Fibroblast of upper back skin (primary cell): ENCODE measurements at places on chromosomes 16 and 17.

GRCh38 chr16:57846078-57846697 is 43.9 kb upstream of the KIFC3 start:
- no peak for DNase-seq

DNA sequence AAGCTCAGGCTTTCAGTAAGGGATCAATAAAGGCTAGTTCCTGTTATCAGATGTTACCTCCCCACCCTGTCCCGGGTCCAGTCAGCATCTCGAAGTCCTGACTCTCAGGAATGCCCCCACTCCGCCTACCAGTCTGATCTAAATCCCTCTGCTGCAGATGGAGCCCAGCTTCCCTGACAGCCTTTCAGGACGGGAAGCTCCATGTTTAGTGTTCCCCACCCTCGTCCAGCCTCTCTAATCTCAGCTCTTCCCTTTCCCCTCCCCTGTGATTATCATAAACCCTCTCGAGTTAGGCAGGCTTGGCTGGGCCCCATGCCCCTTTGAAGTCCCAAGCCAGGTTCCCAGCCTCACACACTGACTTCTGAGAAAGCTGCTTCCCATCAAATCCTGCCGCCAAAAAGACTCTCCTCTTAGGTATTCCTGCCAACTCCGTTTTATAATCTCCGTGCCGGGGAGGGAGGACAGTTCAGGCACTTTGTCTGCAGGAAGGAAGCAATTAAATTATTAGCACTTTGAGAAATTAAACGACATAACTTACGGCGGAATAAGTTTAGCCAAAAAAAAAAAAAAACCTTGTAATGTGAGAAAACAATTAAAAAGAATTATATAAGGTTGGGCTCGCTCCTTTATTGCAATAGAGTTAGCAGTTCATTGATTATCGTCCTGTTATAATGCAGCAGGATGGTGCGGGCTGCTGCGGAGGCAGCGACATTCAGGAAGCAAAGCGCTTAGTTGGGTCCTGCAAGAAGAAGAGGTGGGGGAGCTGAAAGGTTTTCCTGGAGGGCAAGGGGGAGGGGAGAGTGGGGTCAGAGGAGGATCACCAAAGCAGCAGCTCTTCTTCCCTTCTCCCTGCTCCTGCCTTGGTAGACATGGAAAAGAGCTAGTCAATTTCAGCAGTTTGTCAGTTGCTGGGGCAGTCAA is 16.8 kb upstream of the ETV4 start:
- no peak for DNase-seq

GRCh38 chr17:61058066-61058465 is 341.6 kb upstream of the TBX2 start:
- DNase-seq = no peak

DNA sequence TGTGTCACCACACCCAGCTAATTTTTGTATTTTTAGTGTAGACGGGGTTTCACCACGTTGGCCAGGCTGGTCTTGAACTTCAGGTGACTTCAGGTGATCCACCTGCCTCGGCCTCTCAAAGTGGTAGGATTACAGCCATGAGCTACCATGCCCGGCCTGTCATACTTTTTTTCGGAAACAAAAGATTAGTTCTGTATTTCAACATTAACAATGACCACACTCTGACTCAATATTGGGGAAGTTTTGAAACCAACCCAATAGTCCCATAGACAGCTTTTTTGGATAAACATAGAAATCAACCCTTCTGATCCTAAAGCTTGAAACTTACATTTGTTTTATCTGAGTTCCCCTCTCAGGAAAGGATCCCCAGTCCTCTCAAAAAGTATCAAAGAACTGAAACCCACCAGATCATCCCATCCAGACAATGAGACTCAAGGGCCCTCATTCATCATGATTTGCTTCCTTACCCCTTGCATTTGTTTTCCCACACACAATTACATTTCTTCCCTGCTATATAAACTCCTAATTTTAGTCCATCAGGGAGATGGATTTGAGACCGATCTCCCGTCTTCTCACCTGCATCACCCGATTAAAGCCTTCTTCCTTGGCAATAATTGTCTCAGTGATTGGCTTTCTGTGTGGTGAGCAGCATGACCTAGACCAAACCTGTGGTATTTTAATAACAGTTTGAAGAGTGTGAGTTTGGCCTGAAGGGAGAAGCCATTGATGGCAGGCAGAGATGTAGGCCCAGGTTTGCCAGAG is 7.2 kb upstream of the AGRP start:
- no peak for DNase-seq

GRCh38 chr16:55133654-55134053 is 190.3 kb upstream of the IRX6 start:
- DNase-seq = no peak

DNA sequence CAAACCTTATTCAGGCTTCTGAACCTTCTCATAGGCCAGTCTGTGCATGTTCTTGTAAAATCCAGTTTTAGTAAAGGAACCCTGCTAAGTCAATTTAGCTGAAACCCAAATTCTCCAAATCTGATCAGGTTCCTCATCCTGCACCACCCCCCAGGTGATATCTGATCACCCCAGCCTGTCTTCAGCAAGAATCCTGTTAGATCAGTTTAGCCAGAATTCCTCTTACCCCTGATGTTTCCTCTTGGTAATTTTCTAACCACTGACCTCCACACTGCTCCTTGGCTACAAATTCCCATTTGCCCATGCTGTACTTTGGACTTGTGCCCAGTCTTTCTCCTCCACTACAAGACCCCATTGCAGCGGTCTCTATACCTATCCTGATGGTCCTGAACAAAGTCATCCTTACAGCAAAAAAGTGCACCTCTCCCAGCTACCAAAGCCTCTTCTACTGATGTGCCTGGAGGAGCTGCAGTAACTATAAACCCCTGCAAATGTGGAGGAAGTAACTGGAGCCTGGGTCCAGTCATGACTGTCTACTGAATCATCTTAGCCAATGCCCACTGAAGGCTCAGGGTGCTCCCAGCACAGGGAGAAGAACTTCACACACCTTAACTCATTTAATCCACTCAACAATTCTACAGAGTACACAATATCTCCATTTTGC is 23.8 kb downstream of the TEX14 start:
- DNase-seq = no peak

- DNase-seq = no peak
Observed at GRCh38 chr16:68793401-68793857, 49.9 kb upstream of the TANGO6 start.

DNA sequence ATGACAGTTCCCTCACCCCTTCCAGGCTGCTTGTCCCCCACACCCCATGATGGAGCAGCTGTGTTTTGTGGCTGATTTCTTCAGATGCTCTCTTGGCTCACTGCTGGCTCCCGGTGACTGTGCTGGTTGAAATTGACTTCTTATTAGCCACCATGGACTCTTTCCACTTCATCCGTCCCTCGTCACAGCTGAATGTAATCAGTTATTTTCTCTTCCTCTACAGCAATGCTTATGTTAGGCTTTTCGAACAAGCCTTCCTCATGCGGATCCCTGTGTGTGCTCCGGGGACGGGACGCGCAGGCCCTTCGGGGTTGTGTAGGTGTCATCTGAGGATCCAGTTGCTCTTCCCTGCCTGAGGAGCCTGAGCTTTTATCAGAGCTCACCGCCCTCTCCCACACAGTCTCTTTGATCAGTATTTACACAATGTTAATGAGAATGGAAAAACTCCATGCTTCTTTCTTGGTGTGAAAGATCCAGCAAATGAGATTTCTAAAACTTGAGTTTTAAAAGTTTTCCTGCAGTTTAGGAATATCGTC is 87.5 kb downstream of the RPTOR start:
- DNase-seq = no peak

DNA sequence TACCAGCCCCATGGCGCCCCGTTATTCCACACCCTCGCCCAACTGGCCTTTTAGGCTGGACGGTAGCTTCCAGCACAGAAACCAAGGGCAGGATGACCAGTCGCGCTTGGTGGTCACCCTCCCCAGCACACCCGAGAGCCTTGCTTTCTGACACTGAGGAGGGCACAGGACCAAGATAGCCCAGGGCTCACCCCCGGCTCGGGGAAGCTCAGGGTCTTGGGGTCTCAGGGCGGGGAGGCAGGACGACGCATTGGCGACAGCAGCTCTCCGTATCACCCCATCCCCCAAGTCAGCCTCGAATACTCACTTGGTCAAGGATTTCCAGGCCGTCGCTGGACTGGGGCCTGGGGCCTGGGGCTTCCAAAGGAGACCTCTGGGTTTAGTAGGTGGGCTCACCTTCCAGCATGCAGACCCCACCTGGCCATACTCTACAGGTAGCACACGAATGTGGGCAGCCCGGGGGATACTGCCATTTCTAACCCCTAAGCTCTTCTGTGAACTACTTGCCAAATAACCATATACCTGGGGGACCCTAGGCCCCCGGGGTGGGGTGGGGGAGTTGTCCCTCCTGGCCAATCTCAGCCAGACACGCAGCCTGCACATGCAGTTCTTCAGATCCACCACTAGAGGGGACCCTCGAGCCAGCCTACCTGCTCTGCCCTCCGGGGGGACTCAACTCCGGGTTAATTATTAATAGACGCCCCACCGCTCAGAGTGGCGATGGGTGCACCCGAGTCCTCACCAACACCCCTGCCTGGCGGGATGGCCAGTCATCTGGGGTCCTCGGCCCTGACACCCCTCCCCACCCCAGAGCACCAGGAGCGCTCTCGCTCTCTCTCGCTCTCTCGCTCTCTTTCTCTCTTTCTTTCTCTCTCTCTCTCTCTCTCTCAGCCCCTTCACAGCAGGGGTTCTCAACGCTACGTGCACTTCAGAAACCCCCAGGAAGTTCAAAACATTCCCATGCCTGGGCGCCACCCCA is 30.0 kb downstream of the TBC1D16 start:
- DNase-seq = peak; percentile 42

DNA sequence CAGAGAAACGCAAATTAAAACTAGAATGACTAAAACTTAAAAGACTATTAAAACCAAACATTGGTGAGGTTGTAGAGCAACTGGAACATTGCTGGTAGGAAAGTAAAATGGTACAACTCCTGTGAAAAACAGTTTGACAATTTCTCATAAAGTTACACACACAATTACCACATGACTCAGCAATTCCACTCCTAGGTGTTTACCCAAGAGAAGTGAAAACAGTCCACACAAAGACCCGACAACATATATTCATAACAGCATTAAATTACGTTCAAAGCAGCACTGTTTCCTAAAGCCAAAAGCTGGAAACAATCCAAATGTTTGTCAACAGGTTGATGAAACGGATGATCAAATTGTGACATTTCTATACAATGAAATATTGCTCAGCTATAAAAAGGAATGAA is 26.5 kb upstream of the ALOX12 start:
- DNase-seq = no peak

DNA sequence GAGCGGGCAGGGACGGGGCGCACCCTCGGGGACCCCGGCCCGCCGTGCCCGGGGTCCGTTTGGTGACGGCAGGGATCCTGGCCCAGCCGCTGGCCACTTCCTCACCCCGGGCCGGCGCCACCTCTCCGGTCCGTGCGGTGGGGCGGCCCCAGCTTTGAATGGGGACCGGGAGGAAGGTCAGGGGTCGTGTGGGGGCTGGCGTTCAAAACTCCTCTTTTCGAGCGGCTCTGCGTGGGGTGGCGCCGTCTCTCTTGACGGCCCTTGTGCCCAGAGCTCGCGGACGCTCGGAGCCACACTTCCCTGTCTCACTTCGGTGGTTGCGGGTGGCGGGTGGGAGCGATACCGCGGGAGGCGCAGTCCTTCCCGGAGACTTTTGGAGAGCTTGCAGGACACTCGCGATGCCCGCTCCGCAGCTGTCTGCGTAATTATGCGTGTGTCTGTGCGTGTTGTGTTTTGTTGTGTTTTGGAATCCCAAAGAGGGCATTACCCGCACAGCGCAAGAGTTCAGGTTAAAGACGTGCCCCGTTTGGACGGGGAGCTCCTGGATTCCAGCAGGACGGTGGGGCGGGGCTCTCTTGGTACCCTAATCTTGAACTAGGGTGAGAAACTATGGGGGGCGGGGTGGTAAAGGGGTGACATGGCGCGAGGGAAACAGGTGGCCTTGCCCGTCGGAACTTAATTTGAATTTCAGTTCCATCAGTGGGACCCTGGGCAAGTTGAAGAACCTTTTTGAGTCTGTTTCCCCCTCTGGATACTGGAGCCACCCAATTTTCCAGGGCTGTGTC is 637 bp downstream of the PLCG2 start:
- no peak for DNase-seq

DNA sequence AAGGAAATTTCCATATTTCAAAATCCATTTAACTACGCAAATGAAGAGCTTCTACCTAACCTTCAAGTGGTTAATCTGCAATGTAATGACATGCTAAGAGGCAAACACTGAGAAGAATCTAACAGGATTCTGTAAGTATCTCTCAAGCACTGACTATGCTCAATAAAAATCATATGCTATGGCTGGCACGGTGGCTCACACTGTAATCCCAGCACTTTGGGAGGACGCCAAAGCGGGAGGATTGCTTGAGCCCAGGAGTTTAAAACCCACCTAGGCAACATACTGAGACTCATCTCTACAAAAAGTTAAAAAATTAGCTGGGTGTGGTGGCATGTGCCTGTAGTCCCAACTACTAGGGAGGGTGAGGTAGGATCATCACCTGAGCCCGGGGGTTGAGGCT is 32.7 kb downstream of the GNA13 start:
- peak; percentile 24 for DNase-seq

DNA sequence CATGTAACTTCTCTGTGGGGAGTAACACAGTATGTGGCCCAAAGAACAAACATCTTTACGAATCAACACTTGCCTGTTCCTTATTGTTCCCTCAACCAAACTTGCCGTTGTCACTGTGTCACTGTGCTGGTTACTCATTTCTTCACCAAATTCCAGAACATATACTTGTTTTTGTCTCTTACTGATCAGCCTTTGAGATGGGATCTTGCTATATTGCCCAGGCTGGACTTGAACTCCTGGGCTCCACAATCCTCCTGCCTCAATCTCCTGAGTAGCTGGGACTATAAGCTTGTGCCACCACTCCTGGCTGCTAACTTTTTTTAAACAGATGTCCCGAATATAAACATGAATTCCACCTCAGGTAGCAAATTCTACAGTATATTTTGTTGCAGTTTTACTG is 115.1 kb downstream of the PARN start:
- no peak for DNase-seq

GRCh38 chr17:603406-604114 is 111.1 kb downstream of the VPS53 start:
- no peak for DNase-seq

GRCh38 chr16:67170949-67171649 is 761 bp downstream of the NOL3 start:
- DNase-seq = no peak

- DNase-seq = peak; percentile 42
Observed at GRCh38 chr17:31095236-31096105, 694 bp downstream of the NF1 start.

DNA sequence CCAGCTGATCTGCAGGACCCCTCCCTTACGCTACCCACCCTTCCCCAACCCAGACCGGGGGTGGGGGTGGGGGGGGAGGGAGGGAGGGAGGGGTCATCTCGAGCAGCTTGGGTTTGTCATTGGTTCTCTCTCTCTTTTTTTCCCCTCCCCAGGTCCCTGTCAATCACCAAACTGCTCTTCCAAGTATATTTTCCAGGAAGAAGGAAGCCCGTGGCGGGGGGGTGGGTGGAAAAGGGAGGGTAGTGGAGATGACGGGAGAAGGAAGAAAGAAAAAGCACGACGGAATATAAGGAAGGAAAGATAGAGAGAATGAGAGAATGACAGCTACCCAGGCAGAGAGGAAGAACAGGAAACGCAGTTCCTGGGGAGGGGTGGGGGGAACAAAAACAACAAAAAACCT is 17.9 kb downstream of the SALL1 start:
- DNase-seq = no peak

GRCh38 chr16:77610496-77610895 is 111.8 kb upstream of the NUDT7 start:
- no peak for DNase-seq

- peak; percentile 11 for DNase-seq
Observed at GRCh38 chr16:28042811-28043210, 20.7 kb downstream of the GSG1L start.

- DNase-seq = no peak
Observed at GRCh38 chr17:39627047-39627711, 427 bp downstream of the PPP1R1B start.

GRCh38 chr16:85364323-85365040 is 248.6 kb upstream of the GSE1 start:
- no peak for DNase-seq
